ENCODE measurements at places on chromosomes 16 and 17.
A peak's percentile ranks its signal among the peaks of the same experiment; 100 is the strongest.

- peak; percentile 36 for DNase-seq
Observed at GRCh38 chr17:36149296-36149820, 27.1 kb downstream of the TBC1D3B start.

DNA sequence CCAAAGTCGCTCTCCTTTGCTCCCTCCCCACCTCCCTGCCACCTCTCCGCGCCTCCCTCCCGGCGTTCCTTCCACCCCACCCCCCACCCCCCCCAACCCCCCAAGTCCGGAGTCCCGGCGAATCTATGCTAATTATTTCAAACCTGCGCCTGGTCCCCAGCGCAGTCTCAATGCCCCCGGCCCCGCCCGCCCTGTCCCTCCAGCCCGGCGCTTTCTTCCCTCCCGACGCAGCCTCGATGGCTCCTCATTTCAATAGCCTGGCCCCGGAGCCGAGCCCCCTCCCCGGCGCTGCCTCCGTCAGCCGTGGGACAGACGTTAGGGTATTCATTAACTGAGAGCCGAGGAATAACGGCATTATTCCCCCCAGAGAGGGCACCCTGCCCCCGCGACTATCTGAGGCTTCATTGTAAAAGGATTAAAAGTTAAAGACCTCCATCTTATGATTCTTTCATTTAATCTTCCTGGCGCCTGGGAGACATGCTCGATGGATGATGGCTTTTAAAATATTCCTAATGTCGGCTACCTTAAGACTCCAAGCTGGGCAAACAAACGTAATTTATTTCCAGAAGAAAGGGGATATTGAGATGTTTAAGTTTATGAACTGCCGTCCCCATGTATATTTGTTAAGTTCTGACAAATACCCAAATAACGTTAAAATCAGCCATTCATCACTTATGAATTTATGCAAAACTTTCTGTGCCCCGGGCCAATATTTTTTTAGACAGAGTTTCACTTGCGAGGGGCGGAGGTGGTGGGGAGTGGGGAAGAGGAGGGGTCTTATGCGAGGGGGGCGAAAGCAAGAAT is 3.4 kb downstream of the NOG start:
- DNase-seq, result peak; percentile 54

DNA sequence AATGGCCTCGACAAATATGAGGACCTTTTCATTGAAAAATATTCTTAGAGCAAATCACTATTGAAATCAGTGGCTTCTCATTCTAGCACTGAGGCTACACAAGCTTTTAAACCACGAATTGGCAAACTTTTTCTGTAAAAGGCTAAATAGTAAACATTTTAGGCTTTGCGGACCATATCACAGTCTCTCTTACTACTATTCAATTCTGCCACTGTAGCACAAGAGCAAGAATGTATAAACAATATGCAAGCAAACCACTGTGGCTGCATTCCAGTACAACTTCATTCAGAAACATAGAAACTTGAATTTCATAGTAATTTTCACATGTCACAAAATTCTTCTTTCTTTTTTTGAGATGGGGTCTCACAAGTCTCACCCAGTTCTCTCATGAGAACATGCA is 49.1 kb downstream of the PHLPP2 start:
- DNase-seq, result no peak

GRCh38 chr16:28210979-28211588 is 681 bp downstream of the XPO6 start:
- DNase-seq, result peak; percentile 90

- DNase-seq, result no peak
Observed at GRCh38 chr17:40475234-40475908, 26.1 kb downstream of the TNS4 start.

GRCh38 chr16:20904507-20905081 is 4.0 kb downstream of the LYRM1 start:
- DNase-seq, result peak; percentile 68
